Stimulated activated naive CD4-positive, alpha-beta T cell treated with Interleukin-2 at 50 U/mL for 16 hours (primary cell): ENCODE measurements at places on chromosomes 2 and 18.

GRCh38 chr2:9313443-9313842 is 106.8 kb downstream of the ASAP2 start:
- no peak for DNase-seq

DNA sequence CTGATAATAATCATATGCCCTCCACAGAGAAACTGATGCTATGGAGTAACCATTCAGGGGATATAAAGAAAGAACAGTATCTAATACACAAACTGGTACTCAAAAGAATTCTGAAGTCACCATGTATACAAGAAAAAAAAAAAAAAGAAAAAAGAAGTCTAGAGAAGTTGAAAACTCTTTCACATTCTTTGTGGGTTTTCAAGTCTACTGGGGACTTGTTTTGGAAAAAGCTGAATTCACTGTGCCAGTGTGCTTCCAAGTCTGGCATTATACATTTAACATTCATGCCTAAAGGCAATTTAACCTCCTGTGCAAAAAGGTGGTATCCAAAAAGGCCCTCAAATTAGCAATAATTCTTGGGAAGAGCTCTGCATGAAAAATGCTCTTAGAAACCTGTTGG is 94.8 kb upstream of the ITGB6 start:
- DNase-seq: no peak

DNA sequence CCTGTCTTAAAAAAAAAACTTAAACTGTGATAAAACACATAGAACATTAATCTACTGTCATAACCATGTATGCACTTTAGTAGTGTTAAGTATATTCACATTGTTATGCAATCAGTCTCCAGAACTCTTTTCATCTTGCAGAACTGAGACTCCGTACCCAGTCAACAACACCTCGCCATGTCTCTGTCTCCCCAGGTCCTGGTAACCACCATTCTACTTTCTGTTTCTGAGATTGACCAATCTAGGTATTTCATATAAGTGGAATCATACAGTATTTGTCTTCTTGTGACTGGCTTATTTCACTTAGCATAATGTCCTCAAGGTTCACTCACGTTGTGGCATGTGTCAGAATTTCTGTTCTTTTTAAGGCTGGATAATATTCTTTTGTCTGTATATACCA is 290.8 kb upstream of the CXCR4 start:
- no peak for DNase-seq

DNA sequence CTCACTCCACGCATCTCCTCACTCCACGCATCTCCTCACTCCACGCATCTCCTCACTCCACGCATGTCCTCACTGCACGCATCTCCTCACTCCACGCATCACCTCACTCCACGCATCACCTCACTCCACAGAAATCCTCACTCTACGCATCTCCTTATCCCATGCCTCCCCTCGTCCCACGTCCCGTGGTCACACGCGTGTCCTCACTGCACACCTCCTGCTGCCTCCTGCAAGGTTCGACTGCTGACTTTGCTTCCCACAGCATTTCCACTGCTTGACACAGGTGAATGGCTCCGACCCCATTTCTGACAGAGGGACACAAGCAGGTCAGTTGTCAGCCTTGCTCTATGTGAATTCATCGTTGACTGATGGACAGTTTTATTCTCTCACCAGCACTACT is 103.0 kb downstream of the USP40 start:
- DNase-seq: no peak

DNA sequence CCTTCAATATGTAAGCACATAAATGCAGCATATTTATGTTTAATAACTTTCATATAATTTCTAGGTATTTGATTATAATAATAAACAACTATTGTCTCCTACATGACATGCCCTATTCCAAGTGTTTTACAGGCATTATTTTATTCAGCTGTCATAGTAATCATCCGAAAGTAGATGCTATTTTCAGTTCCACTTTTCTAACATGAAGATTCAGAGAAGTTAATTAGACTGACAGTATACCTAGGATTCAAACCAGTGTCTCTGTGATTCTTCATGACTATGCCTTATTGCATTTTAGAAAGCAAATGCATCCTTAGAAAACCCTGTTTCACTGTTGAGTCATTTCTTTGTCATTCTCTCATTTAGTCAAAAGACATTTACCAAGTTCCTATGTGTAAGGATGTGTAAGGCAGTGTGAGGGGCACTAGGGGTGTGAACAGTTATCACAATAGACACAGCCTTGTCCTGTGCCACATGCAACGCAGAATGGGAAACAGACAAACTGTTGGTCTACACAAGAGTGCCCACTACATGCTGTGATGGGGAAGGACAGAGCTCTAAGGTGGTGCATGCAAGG is 79.8 kb downstream of the DTNA start:
- DNase-seq: no peak
